Activated T-helper 2 cell treated with anti-CD3 and anti-CD28 coated beads, Interferon-gamma antibody, Interleukin-2, Interleukin-4, amounts not matched to agents 10 μg/mL and 5 μg/mL and 100 μg/mL, durations not matched to agents 14 hours and 24 hours and 36 hours (primary cell): ENCODE measurements at places on chromosomes 1 and 21. TPM values are rescaled to one million over a fixed set of nuclear protein-coding genes. Genes with fewer than 3 reads are reported as not detected.

GRCh38 chr1:44803312-44804095 is 3.3 kb downstream of the PLK3 start:
- DNase-seq: no peak
- peaks cover 45% of the 10 kb centered on the region for H3K4me1 ChIP-seq
- peak overlapping the region; percentile 48 for H3K27ac ChIP-seq
- H3K27me3 ChIP-seq: no peaks in the 10 kb centered on the region
- peak overlapping the region; percentile 91 for H3K4me3 ChIP-seq

Gene OBSCN
- total RNA-seq: 22.1 and 25.4 TPM in 2 replicates

Gene TNNI3K
- not detected in 2 replicates for total RNA-seq

DNA sequence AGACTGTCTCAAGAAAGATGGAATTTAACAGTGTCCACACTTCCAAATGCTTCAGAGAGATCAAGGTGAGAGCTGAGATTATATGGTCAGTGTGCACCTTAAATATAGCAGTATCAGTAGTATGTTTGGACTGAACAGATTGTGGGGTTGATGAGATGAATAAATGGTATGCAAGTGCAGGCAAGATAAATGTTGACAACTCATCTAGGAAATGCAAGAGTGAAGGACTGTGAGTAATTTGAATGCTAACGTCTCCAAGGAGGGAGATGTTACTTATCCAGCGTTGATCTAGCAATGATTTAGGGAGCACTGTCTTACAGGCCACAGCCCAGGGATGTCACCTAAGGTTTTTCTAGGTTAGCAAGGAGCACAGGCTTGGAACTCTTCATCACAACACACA is 170.7 kb upstream of the GALNT2 start:
- H3K4me1 ChIP-seq: no peaks in the 10 kb centered on the region
- no peak overlapping the region for H3K27ac ChIP-seq
- peaks cover 23% of the 10 kb centered on the region for H3K27me3 ChIP-seq

- DNase-seq: no peak
- peaks cover 65% of the 10 kb centered on the region for H3K4me1 ChIP-seq
- peaks cover 74% of the 10 kb centered on the region for H3K36me3 ChIP-seq
- peak overlapping the region; percentile 99 for H3K27ac ChIP-seq
These were observed 1.9 kb downstream of the BTBD19 start for GRCh38 chr1:44810101-44810761.

Gene TDRKH
- total RNA-seq: 18.2 and 18.4 TPM in 2 replicates

- H3K27me3 ChIP-seq: no peaks in the 10 kb centered on the region
- H3K36me3 ChIP-seq: peaks cover 23% of the 10 kb centered on the region
- no peak for DNase-seq
These were observed 17.4 kb downstream of the IQGAP3 start for GRCh38 chr1:156554971-156555370.

Gene SCMH1
- 19.0 and 20.3 TPM in 2 replicates for total RNA-seq

DNA sequence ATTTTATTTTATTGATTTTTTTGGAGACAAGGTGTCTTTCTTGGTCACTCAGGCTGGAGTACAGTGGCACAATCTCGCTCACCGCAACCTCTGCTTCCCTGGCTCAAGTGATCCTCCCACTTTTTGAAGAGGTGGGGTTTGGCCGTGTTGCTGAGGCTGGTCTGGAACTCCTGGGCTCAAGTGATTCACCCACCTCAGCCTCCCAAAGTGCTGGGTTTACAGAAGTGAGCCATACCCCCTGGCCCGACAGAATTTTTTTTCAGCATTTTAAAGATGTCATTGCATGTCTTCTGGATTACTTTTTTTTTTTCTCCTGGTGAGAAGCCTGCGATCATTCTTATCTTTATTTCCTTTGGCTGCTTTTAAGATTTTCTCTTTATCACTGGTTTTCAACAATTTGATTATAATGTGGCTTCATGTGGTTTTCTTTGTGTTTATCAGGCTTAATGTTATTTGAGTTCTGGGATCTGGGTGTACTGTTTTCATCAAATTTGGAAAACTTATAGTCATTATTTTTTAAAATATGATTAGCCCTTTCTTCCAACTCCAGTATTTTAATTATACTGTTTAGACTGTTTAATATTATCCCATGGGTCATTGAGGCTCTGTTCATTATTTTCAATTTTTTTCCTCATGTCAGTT is 23.1 kb upstream of the PTBP2 start:
- H3K4me3 ChIP-seq: no peak overlapping the region
- H3K4me1 ChIP-seq: peaks cover 2% of the 10 kb centered on the region
- DNase-seq: no peak
- H3K27ac ChIP-seq: no peak overlapping the region

- no peaks in the 10 kb centered on the region for H3K36me3 ChIP-seq
- H3K4me1 ChIP-seq: no peaks in the 10 kb centered on the region
- H3K27ac ChIP-seq: no peak overlapping the region
- H3K27me3 ChIP-seq: no peaks in the 10 kb centered on the region
- DNase-seq: no peak
These were observed 555.3 kb downstream of the NUF2 start for GRCh38 chr1:163877016-163877415.

DNA sequence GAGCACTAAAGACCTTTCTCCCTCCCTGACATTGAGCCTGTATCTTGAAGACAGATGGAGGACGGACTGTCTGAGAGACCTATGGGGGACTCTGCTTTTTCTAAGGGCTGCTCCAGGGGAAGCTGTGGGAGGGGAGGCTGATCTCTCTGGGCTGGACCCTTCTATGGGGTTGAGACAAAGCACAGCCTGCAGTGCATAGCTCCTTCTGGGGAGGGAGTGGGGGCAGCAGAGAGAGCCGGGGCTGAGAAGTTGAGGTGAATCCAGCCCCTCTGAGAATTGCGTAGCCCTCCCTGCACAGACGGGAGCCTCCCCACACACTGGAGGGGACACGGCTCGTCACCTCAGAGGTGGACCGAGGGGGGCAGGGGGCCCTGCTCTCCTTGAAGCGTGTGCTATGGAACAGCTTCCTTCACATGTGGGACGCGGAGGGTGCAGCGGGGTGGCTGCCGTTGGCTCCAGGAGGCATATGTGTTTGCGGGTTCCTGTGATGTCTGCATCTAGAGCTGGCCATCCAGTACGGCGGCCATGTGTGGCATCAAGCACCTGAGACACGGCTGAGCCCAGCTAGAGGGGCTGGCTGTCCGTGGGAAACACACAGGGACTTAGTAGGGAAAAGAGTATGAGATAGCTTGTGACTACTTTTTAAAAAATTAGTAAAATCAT is 299.1 kb downstream of the CAMTA1 start:
- no peak overlapping the region for H3K4me3 ChIP-seq
- no peak overlapping the region for H3K27ac ChIP-seq
- H3K4me1 ChIP-seq: no peaks in the 10 kb centered on the region
- DNase-seq: no peak

DNA sequence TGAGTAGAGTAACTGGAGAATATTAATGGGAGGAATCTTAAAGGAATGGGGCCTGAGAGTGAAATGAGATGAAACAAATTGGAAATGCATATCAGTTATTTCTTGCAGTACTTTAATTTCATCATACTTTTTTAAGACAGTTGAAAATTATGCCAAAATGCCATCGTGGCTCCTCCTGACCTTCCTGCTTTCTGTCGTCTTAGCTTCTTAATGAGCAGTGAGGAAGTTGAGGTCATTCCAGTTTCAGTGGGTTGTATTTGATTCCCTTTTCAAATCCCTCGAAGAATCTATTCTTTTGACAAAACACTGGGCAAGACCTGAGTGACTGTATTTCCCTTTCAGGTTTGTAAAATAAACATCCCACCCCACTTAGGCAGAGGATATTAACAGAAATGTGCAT is 134.9 kb upstream of the MAP1LC3C start:
- no peak for DNase-seq
- H3K4me1 ChIP-seq: no peaks in the 10 kb centered on the region
- H3K36me3 ChIP-seq: no peaks in the 10 kb centered on the region
- H3K27me3 ChIP-seq: no peaks in the 10 kb centered on the region
- H3K27ac ChIP-seq: no peak overlapping the region

DNA sequence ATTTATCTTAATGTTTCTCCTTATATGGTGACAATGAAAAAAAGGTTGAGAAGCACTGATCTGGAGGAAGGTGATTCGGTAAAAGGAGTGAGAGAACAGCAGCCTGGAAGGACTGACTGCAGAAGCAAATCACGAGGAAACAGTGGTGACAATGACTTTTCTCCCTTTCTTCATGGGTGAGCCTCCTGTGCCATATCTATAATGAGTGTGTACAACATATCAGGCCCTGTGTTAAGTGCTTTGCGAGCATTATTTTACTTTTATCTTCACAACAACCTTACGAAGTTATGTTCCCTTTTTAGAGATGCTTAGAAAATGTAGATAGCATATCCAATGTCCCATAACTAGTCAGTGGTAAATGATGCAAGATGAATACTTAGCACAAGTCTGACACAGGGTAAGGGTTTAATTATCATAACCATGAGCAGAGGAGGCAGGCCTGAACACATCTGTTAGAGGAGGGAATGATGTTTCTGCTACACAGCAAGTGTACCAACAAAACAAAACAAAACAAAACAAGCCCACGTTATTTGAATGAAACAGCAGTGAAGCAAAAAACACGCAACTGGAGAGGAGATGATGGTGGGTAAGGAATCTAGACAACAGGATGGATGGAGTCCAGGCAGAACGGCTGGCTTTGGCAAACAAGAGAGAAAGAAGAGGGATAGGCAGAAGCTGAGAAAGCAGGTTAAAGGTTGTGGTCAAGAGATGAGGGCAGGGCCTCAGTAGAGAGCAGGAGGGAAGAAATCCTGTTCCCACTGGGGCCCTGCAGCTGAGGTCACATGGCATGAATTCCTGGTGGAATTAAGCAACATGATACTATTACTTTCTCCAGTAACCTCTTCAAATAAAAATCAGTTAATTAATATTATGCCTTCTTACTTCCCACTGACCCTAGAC is 29.6 kb downstream of the GNG12 start:
- no peak for DNase-seq
- H3K36me3 ChIP-seq: no peaks in the 10 kb centered on the region
- peaks cover 33% of the 10 kb centered on the region for H3K27me3 ChIP-seq

Gene ZCCHC17
- 26.2 and 27.2 TPM in 2 replicates for total RNA-seq

Gene S100A14
- total RNA-seq: not detected in 2 replicates

GRCh38 chr1:8347635-8348034 is 29.7 kb downstream of the SLC45A1 start:
- H3K4me1 ChIP-seq: peaks cover 2% of the 10 kb centered on the region
- no peak for DNase-seq
- no peak overlapping the region for H3K27ac ChIP-seq

- H3K4me1 ChIP-seq: peaks cover 9% of the 10 kb centered on the region
- H3K4me3 ChIP-seq: no peak overlapping the region
- H3K27ac ChIP-seq: no peak overlapping the region
- H3K27me3 ChIP-seq: peaks cover 3% of the 10 kb centered on the region
- H3K36me3 ChIP-seq: no peaks in the 10 kb centered on the region
These were observed 58.2 kb downstream of the WLS start for GRCh38 chr1:68173936-68174737.

- DNase-seq: no peak
- H3K4me3 ChIP-seq: no peak overlapping the region
- H3K4me1 ChIP-seq: no peaks in the 10 kb centered on the region
- H3K27me3 ChIP-seq: peaks cover 10% of the 10 kb centered on the region
- no peak overlapping the region for H3K27ac ChIP-seq
- H3K36me3 ChIP-seq: no peaks in the 10 kb centered on the region
These were observed 212.8 kb upstream of the RAB4A start for GRCh38 chr1:229058111-229058561.

DNA sequence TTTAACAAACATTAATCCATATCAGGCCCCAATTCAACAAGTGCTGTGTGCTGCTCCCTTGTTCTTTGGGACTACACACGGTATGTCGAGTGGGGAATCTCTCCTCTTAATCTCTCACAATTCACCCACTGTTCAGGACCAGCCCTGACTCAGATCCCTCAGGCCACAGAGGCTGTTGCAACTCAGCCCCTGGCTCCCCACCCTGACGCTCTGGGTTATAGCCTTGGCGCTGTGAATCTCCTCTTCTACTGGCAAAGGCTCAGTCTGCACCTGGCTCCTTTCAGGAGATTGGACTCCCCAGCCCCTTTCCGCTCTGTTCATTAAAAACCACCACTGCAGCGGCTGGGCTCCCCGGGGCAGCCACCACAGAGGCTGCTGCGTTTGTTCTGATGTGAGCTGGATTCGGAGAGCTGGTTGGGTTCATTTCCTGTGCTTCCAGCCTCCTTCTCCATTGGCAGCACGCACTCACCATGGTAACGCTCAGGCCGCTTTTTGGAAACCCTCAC is 13.0 kb downstream of the CAPN8 start:
- H3K36me3 ChIP-seq: no peaks in the 10 kb centered on the region
- no peak overlapping the region for H3K27ac ChIP-seq
- H3K4me1 ChIP-seq: peaks cover 4% of the 10 kb centered on the region

- H3K36me3 ChIP-seq: peaks cover 9% of the 10 kb centered on the region
- H3K27me3 ChIP-seq: peaks cover 5% of the 10 kb centered on the region
- H3K4me3 ChIP-seq: no peak overlapping the region
- H3K4me1 ChIP-seq: no peaks in the 10 kb centered on the region
These were observed 12.7 kb downstream of the TRPM2 start for GRCh38 chr21:44365967-44366585.

Gene PLA2G4A
- total RNA-seq: 27.1 and 28.2 TPM in 2 replicates

Gene CD2
- total RNA-seq: 284 and 304 TPM in 2 replicates

DNA sequence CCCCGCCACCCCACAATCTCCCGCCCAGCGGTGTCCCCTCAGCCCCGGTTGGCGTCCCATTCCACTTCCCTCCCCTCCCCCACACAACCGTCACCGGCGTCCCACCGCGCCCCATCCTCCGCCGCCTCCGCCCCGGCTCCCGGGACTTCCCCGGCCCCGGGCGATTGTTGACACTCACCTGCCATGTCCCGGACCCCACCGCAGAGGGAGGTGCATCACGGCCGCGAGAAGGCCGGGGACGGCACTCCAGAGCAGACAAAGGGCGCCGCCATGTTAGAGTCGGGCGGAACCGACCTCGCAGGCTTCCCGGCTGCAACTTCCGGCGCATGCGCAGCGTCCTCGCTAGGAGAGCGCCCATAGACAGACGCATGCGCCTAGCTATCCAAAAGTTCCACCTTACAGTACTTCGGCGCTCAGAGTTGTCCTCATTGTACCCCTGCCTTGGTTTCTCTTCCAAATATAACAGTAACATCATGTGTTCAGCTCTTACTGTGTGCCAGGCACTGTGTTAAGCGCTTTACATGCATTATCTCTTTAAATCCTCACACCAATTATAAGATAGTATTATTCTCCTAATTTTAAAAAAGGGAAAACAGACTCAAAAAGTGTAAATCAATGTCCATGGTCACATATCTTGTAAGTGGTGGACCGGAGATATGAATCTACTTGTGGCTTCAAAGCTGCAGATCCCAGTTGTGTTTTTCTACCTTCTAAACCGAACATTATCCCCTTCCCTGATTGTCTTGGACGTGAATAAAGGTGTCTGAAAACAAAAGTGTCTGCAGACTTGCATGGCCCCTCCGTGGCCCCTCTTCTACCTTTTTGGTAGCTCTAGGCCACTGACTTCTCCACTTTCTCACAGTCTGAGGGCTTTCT is at the start of gene ZBTB17:
Gene ZBTB17, minus strand, starts transcription at position 297 of the 876 bp plus-strand sequence. CDS start 27,606 bp downstream, outside the sequence.
- peak; percentile 92 for DNase-seq
- peaks cover 34% of the 10 kb centered on the region for H3K4me1 ChIP-seq
- H3K36me3 ChIP-seq: peaks cover 28% of the 10 kb centered on the region
- H3K27me3 ChIP-seq: no peaks in the 10 kb centered on the region
- peak within 1 kb of the TSS; percentile 92 for H3K27ac ChIP-seq
- peak within 1 kb of the TSS; percentile 84 for H3K4me3 ChIP-seq
